ENCODE measurements at places on chromosomes 3 and 15.

- no peaks in the 10 kb centered on the region for H3K27me3 ChIP-seq
- no peak overlapping the region for H3K4me3 ChIP-seq
- H3K36me3 ChIP-seq = no peaks in the 10 kb centered on the region
- no peak overlapping the region for H3K27ac ChIP-seq
- no peak for DNase-seq
- peaks cover 6% of the 10 kb centered on the region for H3K4me1 ChIP-seq
Measured at GRCh38 chr15:58457466-58457965, 25.7 kb downstream of the LIPC start.

DNA sequence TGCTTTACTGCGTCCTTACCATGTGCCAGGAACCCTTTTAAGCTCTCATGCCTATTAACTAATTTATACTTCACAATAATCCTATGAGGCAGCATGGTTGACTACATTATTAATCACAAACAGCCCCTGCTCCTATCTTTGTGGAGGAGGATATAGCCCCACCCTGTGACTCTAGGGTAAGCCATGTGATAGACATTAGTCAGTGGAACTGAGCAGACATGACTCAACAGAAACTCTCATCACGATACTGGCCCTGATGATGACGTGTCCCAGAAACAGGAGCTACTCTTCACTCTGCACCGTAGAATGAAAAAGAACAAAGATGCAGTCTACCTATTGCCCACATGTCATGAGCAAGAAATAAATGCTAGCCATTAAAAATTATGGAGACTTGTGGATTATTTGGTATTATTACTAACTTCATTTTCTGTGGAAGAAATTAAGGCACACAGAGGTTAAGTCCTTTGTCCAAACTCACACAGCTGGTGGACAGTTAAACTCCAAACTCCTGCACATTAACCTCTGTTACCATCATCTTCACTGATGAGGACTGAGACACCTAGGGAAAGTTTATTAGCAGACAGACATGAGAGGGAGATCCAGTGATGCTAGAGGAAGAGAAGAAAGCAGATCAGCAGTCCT, 51.2 kb downstream of the CFAP20DC start:
- H3K27ac ChIP-seq = no peak overlapping the region
- no peaks in the 10 kb centered on the region for H3K36me3 ChIP-seq
- H3K27me3 ChIP-seq = no peaks in the 10 kb centered on the region
- no peak for DNase-seq
- H3K4me1 ChIP-seq = no peaks in the 10 kb centered on the region

DNA sequence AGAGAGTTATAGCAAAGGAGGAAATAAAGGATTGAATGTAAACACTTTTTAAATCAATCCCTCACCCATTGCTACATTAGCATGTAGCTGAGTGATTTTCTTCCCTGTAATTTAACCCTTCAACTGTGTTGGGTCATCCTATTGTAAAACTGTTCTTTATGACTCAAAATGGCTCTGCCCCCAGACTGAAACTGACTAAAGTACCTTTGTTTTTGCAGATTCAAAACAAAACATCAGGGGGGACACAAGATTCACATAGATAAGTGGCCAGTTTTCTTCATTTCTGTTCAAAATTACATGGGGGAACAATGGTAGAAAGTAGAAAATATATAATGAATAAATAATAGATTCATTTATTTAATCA, 268.4 kb downstream of the IGSF11 start:
- no peak overlapping the region for H3K4me3 ChIP-seq
- H3K36me3 ChIP-seq = no peaks in the 10 kb centered on the region
- no peaks in the 10 kb centered on the region for H3K27me3 ChIP-seq
- no peak overlapping the region for H3K27ac ChIP-seq

GRCh38 chr3:10498271-10498670, 7.1 kb downstream of the ATP2B2 start:
- no peaks in the 10 kb centered on the region for H3K4me1 ChIP-seq
- DNase-seq = no peak
- no peaks in the 10 kb centered on the region for H3K36me3 ChIP-seq
- no peak overlapping the region for H3K27ac ChIP-seq
- peaks cover 43% of the 10 kb centered on the region for H3K27me3 ChIP-seq
- H3K4me3 ChIP-seq = no peak overlapping the region

GRCh38 chr3:116563351-116563750, 118.1 kb upstream of the LSAMP start:
- H3K4me1 ChIP-seq = no peaks in the 10 kb centered on the region
- no peaks in the 10 kb centered on the region for H3K36me3 ChIP-seq
- DNase-seq = no peak
- no peak overlapping the region for H3K4me3 ChIP-seq

- H3K4me1 ChIP-seq = peaks cover 88% of the 10 kb centered on the region
- no peak for DNase-seq
- H3K4me3 ChIP-seq = no peak overlapping the region
Measured at GRCh38 chr3:72441284-72441994, 406.8 kb downstream of the SHQ1 start.

DNA sequence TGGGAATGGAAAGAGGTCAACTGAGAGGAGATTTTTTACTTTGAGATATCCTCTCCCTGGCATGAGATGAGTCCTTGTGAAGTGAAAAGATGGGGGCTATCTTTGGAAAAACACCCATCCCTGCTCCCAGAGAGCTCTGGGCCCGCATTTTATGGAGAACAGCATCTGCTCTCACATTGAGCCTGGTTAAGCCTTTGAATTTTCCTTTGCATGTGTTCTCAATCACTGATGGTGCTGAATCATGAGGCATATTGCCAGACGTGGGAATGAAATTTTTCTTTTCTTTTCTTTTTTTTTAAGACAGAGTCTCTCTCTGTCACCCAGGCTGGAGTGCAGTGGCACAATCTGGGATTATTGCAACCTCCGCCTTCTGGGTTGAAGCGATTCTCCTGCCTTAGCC, 24.4 kb downstream of the TMEM45A start:
- H3K27ac ChIP-seq = no peak overlapping the region
- no peak overlapping the region for H3K4me3 ChIP-seq
- no peaks in the 10 kb centered on the region for H3K27me3 ChIP-seq
- H3K36me3 ChIP-seq = no peaks in the 10 kb centered on the region
- DNase-seq = no peak
- no peaks in the 10 kb centered on the region for H3K4me1 ChIP-seq
